ENCODE measurements at places on chromosomes 13 and 19. TPM values are rescaled to one million over a fixed set of nuclear protein-coding genes. Genes with fewer than 3 reads are reported as not detected.

Gene CD37
- total RNA-seq, result not detected

Gene ASPDH
- total RNA-seq, result not detected

Gene F7
- total RNA-seq, result not detected

Gene OR7A5
- 0.34 TPM for total RNA-seq

Gene EDNRB
- 1.7 TPM for total RNA-seq

Gene RASGRP4
- not detected for total RNA-seq

Gene ADGRE3
- total RNA-seq, result not detected

Gene C19orf81
- not detected for total RNA-seq

Gene RPL36
- 866 TPM for total RNA-seq

Gene MTUS2
- not detected for total RNA-seq

Gene MCEMP1
- not detected for total RNA-seq

Gene PCSK4
- total RNA-seq, result 3.3 TPM

Gene DCLK1
- total RNA-seq, result 3.1 TPM

Gene COL4A2
- 67.4 TPM for total RNA-seq

Gene HRC
- 2.2 TPM for total RNA-seq

Gene MTIF3
- total RNA-seq, result 45.4 TPM

Gene LYL1
- not detected for total RNA-seq

Gene ADM5
- total RNA-seq, result 1.2 TPM

Gene ZNF709
- 2.2 TPM for total RNA-seq

Gene SLC25A41
- total RNA-seq, result not detected

Gene MEDAG
- 11.1 TPM for total RNA-seq

Gene SIGLEC8
- total RNA-seq, result not detected

Gene SULT2B1
- total RNA-seq, result not detected

Gene KLHL1
- not detected for total RNA-seq

Gene BORA
- 22.2 TPM for total RNA-seq

Gene VMAC
- total RNA-seq, result 3.0 TPM

Gene ZNF99
- total RNA-seq, result under 0.01 TPM

Gene RAD23A
- total RNA-seq, result 176 TPM

Gene MYO1F
- 0.13 TPM for total RNA-seq

Gene GRIN2D
- not detected for total RNA-seq

Gene KIR3DL2
- total RNA-seq, result not detected

Gene CYP2A7
- total RNA-seq, result not detected

Gene CPB2
- not detected for total RNA-seq

Gene GRK1
- total RNA-seq, result not detected

Gene LRRC63
- not detected for total RNA-seq

Gene PCDH17
- total RNA-seq, result not detected

Gene USF2
- 86.1 TPM for total RNA-seq

Gene TPTE2
- not detected for total RNA-seq

Gene RAB20
- 8.1 TPM for total RNA-seq

Gene KCTD4
- total RNA-seq, result 0.64 TPM

Gene ACP5
- 0.34 TPM for total RNA-seq

Gene BRME1
- total RNA-seq, result 1.7 TPM

Gene ZNF44
- total RNA-seq, result 6.2 TPM

Gene ZNF726
- total RNA-seq, result 6.0 TPM

Gene CATSPERD
- not detected for total RNA-seq

Gene GJB2
- total RNA-seq, result 0.64 TPM

Gene CDC34
- 64.6 TPM for total RNA-seq

Gene ZNF497
- total RNA-seq, result 1.1 TPM

Gene VSTM1
- total RNA-seq, result not detected

Gene SLC7A9
- total RNA-seq, result not detected

Gene MBD3L3
- not detected for total RNA-seq

Gene SSC5D
- 0.45 TPM for total RNA-seq

Data from LHCN-M2 (cell line).